ENCODE measurements at places on chromosomes 5 and 9. TPM values are rescaled to one million over a fixed set of nuclear protein-coding genes. Genes with fewer than 3 reads are reported as not detected.

The LTC4S gene
- total RNA-seq, result not detected

The EXOC3 gene
- total RNA-seq, result 30.3 TPM

The ROR2 gene
- total RNA-seq, result 0.24 TPM

The OR2V2 gene
- not detected for total RNA-seq

The CDKN2B-AS1 gene
- total RNA-seq, result 2.7 TPM

The TSLP gene
- 0.85 TPM for total RNA-seq

The CMYA5 gene
- total RNA-seq, result 0.21 TPM

The C5orf52 gene
- not detected for total RNA-seq

The SEMA6A gene
- total RNA-seq, result 7.2 TPM

The TPPP gene
- total RNA-seq, result 0.48 TPM

The ARHGEF39 gene
- 4.6 TPM for total RNA-seq

The SLC25A2 gene
- not detected for total RNA-seq

The BARX1 gene
- total RNA-seq, result not detected

The SPATA6L gene
- 3.9 TPM for total RNA-seq

The SLC36A2 gene
- not detected for total RNA-seq

The C9orf153 gene
- 0.48 TPM for total RNA-seq

The TAL2 gene
- not detected for total RNA-seq

The GPR151 gene
- total RNA-seq, result not detected

The TTC16 gene
- total RNA-seq, result not detected

The MPDZ gene
- total RNA-seq, result 13.7 TPM

The SPATA31D4 gene
- not detected for total RNA-seq

The PHF24 gene
- total RNA-seq, result 0.48 TPM

The SLC6A19 gene
- not detected for total RNA-seq

The LRRC70 gene
- 1.5 TPM for total RNA-seq

The IL33 gene
- 3.6 TPM for total RNA-seq

The RANBP3L gene
- total RNA-seq, result not detected

The FAM153A gene
- 1.3 TPM for total RNA-seq

The HTR4 gene
- not detected for total RNA-seq

The TRIM36 gene
- total RNA-seq, result 1.3 TPM
